ENCODE measurements at places on chromosomes 13 and 19.

- DNase-seq, result no peak
These were observed 33.0 kb downstream of the UGGT2 start for GRCh38 chr13:96020155-96020575.

DNA sequence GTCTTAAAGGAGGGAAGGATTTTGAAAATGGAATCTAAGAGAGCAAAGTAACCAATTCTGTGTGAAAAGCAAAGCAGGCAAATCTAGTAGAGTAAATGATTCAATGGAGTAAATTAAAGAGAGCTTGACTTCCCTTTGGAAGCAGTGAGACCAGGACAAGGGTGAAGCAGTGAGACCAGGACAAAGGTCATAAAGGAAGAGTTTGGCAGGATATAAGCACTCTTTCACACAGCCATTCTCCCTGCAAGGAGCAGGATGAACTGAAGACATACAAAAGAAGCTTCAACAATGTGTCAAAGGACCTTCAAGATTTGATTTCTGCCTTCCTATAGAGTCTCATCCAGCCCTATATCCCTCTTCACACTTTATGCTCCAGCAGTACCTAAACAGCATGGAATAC lies 123.8 kb downstream of the ENOX1 start:
- DNase-seq, result no peak

DNA sequence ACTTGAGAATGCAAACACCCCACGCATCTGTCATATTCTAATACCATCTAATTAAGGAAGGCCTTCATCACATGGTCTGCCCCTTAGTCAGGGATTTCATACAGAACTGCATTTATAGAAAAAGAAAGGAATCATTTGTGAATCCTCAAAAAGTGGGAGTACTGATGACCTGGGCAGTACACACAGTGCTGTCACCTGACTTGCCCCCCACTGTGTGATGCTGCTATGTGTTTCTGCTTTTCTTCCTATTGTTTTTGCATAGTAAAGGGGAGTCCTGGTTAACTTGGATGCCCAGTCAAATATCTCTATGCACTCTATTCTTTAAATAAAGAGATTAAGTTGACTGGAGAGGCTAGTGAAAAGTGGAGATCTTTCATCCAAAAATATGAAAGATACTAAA lies 1921.2 kb upstream of the PRR20A start:
- no peak for DNase-seq

DNA sequence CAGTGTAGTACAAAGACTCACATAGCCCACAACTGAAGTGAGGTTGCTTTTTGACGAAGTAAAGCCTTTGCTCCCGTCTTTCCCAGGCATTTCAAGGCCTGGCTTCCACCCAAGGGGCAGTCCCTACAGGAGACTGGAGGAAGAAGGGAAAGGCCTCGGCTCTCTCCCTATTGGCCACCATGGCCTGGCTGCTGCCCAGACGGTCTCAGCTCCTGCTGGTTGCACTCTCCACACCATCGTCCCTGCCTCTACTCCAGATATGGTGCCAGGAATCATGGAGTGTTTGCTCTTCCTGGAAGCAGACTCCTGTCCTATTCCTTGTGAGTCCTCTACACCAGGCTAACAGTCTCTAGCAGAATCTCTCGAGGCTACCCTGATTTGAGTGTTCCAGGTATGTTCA lies 124.1 kb upstream of the UQCRFS1 start:
- no peak for DNase-seq

GRCh38 chr19:44741841-44742329 lies 6.6 kb upstream of the BCL3 start:
- DNase-seq, result no peak

DNA sequence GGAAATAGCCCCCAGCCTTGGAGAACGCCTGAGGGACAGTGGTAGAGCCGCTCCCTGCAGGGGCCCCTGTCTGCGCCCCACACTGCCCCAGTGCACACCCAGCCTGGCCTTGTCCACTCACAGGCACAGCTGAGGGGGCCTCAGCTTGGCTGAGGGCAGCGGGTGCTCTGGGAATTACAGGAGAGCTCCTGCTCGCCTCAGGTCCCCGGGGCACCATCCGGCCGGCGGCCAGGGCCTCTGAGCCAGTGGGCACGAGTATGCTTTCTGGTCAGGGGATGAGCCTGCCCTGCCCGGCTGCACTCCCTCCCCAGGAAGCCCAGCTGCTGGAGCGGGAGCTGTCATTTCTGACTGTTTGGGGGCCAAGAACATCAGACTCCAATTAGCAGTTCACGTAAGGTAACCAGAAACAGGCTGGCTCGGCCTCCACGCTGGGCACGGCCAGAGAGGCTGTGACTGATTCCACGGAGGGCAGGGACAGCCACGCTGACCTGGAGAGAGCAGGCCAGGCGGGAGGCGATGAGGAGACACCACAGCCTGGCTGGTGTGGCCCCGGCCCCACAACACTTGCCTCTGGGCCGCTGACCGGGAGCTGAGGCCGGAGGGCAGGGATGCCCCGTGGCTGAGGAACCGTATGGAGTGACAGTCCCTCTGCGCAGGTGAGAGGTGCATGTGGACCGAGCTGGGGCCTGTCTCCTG lies 15.4 kb downstream of the CEBPG start:
- DNase-seq, result no peak

Data from activated CD8-positive, alpha-beta memory T cell treated with anti-CD3 and anti-CD28 coated beads for 4 hours (primary cell).